ENCODE measurements at places on chromosomes 4 and X. TPM values are rescaled to one million over a fixed set of nuclear protein-coding genes. Genes with fewer than 3 reads are reported as not detected.

- no peak for DNase-seq
These were observed 11.0 kb downstream of the INTU start for GRCh38 chr4:127643791-127644190.

- no peak for DNase-seq
These were observed 332.6 kb downstream of the ARHGAP10 start for GRCh38 chr4:148064451-148064850.

GRCh38 chr4:7973545-7973981, 33.9 kb upstream of the AFAP1 start:
- DNase-seq = no peak

DNA sequence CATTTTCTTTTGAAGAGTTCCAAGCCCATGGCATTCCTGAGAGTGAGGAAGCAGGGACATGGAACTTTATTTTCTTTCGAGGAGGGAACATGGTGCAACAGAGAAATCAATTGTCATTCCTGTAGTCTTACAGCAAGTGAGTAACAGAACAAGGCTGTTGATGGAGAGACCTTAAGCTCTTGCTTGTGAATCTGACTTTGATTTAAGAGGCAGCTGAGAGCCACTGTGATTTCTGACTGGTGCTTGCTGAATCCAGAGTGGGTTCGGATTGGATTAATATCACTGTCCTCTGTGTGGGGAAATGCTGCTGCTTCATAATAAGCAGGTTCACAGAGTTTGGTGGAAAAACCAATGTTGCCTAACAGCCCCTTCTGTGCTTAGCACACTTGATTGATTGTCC, 4.7 kb upstream of the ATP1B4 start:
- DNase-seq = no peak

GRCh38 chrX:48467281-48467761, 2.7 kb downstream of the SLC38A5 start:
- no peak for DNase-seq

GRCh38 chr4:79043138-79043537, 103.9 kb upstream of the PAQR3 start:
- DNase-seq = no peak

- no peak for DNase-seq
These were observed 85.6 kb downstream of the CASP3 start for GRCh38 chr4:184563621-184564020.

DNA sequence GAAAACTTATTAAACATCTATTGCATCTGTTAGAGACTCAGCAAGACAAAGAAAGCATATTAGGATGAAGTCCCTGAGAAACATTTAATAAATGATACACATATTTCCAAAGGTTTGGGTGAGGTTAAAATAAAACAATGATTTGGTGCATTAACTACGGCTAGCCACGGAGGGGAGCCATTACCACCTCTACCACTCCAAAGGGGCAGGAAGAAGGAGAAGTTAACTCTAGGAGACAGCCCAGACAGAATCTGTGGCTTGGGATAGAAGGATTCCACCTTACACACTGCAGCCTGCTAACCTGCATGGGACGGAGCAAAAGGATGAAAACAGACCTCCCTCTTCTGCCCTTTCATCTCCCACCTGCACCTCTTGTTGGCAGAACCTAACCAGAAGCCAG, 189.1 kb upstream of the C1QTNF7 start:
- no peak for DNase-seq

DNA sequence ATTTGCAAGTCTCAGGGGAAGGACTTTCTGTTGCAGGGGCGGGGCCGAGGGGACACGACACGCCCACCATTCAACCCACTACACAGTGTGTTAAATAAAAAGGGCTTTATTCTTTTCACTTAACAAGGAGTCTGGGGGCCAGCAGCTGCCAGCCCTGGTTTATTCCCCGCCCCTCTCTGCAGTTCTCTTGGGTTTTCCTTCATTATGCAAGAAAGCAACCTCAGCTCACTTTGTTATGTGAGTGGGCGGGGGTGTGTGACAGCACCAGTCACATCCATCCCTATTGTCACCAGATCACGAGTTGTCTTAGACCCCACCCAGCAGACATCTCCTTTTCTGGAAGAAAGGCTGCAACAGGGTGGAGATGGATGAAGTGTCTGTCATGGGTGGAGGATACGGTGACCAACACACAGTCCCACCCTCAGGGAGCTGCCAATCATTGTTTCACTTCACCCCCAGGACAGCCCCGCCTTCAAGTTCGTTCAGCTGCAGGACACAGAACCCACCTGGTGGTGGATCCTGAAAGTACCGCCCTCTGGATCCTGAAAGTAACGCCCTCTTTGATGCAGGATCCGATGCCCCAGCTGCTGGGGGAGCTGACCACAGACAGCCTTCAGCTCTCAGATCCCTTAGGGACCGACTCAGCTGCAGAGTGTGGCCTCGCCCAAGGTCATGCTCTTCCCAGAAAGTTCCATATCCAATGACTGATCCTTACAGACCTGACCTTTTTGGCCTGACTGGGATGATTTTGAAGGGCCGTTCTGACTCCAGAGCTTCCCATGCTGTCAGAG, 79.6 kb downstream of the SMIM20 start:
- DNase-seq = no peak

Gene GPR78
- 0.21 TPM for total RNA-seq

GRCh38 chr4:2823301-2823670, 20.4 kb upstream of the ADD1 start:
- DNase-seq = peak; percentile 45

Gene AADAT
- total RNA-seq = 4.9 TPM

Gene MAB21L2
- total RNA-seq = not detected

DNA sequence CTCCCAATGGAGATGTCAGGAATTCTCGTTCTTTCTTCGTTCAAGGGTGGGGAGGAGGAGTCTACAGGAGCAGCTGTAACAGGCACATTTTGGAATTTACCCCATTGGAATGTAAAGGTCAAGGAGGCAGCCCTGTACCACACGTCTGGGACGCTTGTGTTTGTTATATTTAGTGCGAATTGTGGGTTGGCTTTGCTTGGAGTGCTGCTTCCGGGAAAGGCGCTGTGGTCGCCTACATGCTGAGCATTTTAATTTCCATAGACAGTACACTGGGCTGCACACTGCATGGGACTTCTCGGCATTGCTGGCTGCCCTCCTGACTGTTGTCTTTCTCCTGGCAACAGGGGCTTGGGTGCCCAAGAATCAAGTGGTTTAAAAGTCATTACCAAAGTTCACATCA, 12.8 kb downstream of the GYG2 start:
- DNase-seq = no peak

DNA sequence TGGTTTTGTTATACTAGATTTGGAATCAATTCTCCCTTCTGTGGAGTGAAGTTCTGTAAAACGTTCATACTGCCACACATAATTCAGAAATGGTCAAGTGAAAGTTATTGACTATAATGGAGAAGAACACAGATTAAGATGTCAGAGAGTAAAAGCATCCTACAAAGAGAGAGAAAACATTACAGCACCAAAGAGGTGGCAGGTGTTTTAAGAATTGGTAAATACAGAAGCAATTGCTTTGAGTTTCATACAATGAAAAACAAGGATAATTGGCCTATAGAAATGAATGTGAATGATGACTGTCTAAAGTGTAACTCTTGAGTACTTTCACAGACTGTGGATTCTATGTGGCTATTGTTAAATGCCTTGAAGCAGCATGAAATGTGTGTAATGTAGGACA, 435.6 kb upstream of the SMIM31 start:
- DNase-seq = no peak

DNA sequence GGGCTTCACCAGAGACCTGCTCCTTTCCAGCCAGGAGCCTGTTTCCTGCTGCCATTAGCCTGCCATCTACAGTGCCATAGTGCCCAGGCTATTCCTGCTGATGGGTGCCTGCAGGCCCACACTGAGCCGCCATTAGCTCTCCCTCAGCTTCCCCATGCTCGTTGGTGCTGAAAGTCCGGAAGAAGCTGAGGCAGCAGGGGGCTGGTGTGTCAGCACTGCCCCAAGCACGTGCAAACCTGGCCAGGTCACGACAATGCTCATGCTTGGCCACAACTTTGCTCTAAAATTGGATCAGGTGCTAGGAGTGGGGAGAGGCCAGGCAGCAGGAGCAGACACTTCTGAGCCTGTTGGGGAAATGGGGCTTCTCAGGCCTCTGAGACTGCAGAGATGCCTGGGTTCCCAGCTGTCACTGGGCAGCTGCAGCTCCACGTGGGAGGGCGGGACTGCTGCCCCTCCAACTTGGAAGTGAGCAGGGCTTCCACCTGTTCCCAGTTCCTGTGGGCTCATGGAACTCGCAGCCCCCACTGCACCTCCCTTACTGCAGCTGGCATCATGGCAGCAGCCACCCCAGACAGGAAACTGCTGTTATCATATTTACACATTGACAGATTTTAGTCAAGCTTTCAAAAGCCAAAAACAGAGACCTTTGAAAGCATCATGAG, 913.9 kb downstream of the FSTL5 start:
- DNase-seq = no peak

Gene AMBN
- not detected for total RNA-seq

DNA sequence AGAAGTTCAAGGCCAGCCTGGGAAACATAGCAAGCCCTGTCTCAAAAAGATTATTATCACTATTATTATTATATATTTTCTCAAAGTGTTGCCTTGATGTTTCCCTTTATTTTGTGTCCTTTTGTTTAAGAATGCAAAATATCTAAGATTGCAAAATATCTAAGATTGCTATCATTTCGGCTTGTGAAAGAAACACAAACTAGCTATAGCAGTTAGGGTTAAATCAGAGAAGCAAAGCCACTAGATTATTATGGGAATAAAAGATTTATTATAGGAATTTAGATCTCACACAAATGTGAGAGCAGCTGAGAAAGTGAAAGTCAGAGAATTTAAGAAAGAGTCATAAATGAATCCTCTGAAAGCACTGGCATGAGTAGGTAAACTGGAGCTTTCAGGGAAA, 18.0 kb upstream of the TMEM184C start:
- no peak for DNase-seq

DNA sequence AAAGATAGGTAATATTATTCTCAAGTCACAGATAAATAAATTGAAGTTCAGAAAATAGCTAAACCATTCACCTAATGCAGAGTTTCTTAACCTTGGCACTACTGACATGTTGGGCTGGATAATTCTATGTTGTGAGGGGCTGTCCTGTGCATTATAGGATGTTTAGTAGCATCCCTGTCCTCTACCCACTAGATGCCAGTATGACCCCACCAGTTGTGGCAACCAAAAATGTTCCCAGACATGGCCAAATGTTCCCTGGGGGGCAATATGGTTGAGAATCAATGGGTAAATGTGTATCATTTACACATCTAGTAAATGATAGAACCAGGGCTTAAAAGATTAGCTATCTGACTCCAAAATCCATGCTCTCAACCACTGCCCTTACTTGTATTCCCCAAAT, 140.9 kb downstream of the COL4A6 start:
- no peak for DNase-seq

- no peak for DNase-seq
These were observed 26.5 kb downstream of the RASSF6 start for GRCh38 chr4:73593631-73594241.

GRCh38 chr4:13912966-13913365, 285.4 kb upstream of the BOD1L1 start:
- DNase-seq = no peak

- DNase-seq = no peak
These were observed 95.0 kb upstream of the TBL1X start for GRCh38 chrX:9369802-9370291.

DNA sequence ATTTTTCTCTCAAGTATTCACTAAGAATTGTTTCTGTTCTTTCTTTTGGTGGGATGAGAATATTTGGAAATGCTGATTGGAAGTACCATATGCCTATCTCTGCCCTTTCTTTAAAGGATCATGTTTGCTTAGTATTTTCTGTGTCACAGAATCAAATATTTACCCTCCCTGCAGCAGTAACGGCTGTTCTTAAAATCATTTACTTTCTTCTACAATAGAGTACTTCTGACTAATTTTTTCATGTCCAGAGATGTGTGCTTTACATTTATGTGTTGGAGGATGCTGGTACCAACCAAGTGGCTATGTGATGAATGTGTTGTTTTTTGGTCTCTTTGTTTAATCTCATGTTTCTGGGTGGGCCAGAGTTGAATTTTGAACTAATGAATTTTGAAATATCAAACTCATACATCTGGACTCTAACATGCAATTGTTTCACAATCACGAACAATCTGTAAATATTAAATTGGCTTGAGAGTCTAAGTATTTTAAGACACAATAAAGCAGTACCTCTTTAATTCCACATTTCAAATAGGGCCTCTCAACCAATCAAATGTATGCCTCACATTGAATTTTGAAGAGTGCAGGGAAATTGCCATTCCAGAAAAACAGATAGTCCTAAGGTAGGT, 59.4 kb upstream of the ARSJ start:
- DNase-seq = no peak

DNA sequence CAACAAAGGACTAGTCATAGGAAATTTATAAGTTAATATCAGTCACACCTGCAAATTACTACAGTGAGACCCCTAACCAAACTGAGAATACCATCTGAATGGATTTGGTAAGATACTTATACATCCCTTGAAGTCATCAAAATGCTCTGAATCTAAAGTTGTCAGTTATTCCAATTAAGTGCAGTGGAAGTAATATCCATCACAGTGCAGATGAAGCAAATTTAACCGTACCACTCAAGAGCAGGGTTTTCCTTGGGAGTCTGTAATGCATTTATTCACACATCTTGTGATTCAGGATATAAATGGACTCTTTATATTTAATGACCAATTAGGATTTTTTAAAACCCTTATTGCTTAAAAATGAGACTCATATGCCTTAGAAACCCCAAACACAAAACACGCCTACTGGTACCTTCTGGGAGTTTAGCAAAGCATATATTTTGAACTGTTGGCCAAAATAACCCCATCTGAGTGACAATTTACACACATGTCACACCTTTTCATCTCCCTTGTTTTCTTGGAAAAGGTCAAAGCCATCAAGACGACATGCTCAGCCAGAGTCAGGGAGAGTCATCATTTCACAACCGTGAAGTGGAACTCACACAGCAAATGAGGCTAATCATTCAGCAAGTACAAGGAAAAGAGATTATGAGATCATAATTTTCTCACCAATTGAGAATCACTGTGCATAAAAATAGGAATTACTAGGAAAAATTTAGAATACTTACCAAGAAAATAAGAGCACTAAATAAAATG, 303.7 kb downstream of the HNRNPD start:
- DNase-seq = no peak

DNA sequence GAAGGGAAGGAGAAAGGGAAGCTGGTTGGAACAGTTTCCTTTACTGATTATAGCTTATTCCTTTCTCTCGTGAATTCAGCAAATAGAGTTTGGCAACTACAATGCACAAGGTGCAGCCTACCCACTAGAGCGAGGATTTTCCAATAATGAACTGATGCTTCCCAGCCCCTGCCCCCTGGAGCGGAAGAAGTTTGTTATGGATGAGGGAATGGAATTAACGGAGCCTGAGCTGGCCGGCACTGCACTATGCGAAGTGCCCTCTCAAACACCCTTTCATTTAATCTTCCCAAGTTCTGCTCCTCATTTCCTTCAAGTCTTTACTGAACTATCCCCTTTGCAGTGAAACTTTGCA, 42.5 kb upstream of the CBR4 start:
- DNase-seq = no peak

- DNase-seq = no peak
These were observed 24.6 kb upstream of the PDLIM3 start for GRCh38 chr4:185559915-185560281.

DNA sequence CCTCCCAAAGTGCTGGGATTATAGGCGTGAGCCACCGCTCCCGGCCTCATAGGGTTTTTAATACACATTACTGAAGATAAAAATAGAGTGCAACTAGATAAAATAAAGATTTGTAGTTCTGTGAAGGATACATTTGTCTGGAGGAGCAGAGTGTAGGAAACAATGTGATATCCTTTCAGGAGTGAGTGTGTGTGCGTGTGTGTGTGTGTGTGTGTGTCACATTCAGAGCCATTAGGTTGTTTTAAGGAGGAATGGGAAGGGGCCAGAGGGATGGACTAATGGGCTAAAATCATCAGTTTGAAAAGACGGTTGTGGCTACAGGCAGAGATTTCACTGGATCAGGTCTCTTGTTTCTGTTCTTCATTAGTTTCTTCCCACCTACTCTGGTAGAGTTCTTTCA, 40.0 kb downstream of the RBPJ start:
- no peak for DNase-seq

Measured in lower lobe of right lung (tissue), 2 donors.